ENCODE measurements at places on chromosomes 11 and 22.

DNA sequence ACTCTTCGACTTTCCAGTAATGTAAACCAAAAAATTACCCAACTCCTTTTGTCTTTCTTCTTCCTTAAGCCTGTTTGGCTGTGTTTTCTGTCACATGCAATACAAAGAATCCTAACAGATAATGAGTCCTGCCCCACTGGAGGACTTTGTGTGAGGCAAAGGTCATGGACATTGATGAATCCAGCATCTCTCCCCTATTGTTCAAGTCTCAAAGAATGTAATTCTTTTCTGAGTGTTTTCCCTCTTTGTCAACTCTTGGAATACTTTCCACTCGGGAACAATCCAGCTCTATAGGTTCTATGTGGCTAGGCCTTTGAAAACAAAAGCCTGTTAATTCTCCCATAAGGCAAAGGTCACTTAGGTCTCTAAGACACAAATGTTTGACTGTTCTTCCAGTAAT lies 100.7 kb downstream of the FAR1 start:
- DNase-seq: no peak

DNA sequence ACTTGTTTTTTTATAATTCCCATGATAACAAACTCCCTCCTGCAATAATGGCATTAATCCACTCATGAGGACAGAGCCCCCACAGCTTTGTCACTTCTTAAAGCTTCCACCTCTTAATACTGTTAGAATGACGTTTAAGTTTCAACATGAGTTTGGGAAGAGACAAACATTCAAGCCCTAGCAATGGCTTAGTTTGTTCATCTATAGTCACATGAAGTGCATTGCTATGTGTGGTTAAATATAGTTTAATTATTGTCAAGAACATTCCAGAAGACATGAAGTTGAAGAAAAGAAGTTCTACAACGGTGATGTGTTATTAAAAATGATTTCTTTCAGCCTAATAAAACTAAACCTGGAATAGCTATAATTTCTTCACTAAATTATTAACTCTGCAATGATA lies 30.6 kb downstream of the MMP7 start:
- no peak for DNase-seq

- no peak for DNase-seq
Measured at GRCh38 chr22:47190957-47191670, 428.7 kb downstream of the TBC1D22A start.

- no peak for DNase-seq
Measured at GRCh38 chr11:34366522-34366921, 8.7 kb upstream of the ABTB2 start.

- peak; percentile 46 for DNase-seq
Measured at GRCh38 chr11:32068134-32068870, 22.6 kb upstream of the RCN1 start.

GRCh38 chr11:56977314-56977713 lies 11.4 kb upstream of the OR5AK2 start:
- peak; percentile 7 for DNase-seq

DNA sequence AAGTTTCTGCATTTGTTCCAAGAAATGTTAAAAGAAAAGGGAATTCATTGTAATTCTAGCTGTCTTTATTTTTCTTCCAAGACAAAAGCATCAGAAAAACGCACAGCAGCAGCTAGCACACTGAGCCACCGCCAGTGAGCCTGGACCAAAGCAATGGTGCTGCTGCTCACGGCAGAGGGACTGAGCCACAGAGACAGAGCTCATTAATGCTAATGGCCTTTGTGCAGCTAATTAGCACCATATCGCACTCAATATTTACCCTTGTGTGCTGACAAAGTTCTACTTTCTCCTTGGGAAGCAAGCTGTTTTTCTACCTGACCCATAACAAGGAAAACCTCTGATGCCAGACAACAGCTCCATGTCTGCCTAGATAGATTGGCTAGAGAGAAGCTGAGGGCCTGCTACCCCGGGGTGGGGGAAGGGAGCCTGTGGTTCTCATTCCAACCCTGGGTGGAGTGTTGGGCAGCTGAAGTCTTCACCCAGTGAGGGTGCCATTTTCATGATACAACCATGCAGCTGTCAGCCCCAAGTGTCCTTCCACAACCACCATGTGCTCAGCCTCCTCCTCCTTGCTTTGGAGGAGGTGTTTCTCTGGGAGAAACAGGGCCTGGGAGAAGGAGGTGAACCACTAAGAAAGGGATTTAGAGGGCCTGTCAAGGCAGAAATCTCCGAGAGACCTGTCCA lies 131.1 kb upstream of the NCAM1 start:
- no peak for DNase-seq

DNA sequence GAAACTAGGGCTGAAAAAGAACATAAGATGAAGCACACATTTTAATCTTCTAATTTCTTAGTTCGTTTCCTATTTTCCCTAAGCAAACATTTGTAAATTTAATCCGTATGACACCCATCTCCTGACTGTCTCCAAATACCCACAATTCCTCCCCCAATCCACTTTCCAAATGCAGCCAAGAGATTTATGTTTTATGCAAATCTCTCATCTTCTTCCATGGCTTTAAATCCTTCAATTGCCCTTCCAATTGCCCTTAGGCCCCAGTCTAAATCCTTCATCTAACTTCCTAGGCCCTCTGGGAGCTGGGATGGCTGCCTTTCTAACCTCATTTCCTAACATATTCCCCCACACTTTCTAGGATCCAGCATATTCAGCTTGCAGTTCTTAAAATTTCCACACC lies 18.0 kb upstream of the POU2AF1 start:
- DNase-seq: no peak

- no peak for DNase-seq
Measured at GRCh38 chr11:1690167-1691025, 6.6 kb upstream of the KRTAP5-6 start.

GRCh38 chr11:74157169-74157568 lies 13.6 kb downstream of the C2CD3 start:
- DNase-seq: no peak
